ENCODE measurements at places on chromosomes 7 and 10. TPM values are rescaled to one million over a fixed set of nuclear protein-coding genes. Genes with fewer than 3 reads are reported as not detected.

KIFBP gene
- total RNA-seq = 44.7 TPM

NUPR2 gene
- not detected for total RNA-seq

HKDC1 gene
- 3.4 TPM for total RNA-seq

ZNF853 gene
- 0.94 TPM for total RNA-seq

PTF1A gene
- not detected for total RNA-seq

ABCB1 gene
- 5.6 TPM for total RNA-seq

AGR2 gene
- not detected for total RNA-seq

STOX1 gene
- total RNA-seq = 0.30 TPM

CTNNA3 gene
- total RNA-seq = 0.02 TPM

ANKRD7 gene
- 2.2 TPM for total RNA-seq

DYDC2 gene
- not detected for total RNA-seq

PGAM2 gene
- 1.2 TPM for total RNA-seq

GRCh38 chr10:89853781-89854191 lies 152.4 kb downstream of the KIF20B start:
- no peak for DNase-seq

DNA sequence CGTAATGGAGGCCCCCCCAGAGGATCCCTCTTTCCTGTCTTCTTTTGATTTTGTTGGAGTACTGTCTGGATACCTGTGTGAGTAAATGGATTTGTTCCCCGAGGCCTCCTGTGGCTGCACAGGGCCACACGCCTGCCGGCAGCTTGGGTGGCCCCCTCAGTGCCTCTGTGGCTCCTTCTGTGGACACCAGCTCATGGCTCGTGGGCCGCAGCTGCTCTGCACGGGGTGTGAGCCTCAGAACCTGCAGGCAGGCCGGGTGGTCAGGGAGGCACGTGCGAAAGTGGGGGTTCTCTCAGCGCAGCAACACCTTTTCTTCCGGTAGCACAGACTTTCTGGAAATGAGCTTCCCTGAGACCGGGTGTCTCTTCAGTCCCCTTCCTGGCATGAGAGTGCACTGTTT lies 70.3 kb downstream of the WDR37 start:
- DNase-seq = no peak

DNA sequence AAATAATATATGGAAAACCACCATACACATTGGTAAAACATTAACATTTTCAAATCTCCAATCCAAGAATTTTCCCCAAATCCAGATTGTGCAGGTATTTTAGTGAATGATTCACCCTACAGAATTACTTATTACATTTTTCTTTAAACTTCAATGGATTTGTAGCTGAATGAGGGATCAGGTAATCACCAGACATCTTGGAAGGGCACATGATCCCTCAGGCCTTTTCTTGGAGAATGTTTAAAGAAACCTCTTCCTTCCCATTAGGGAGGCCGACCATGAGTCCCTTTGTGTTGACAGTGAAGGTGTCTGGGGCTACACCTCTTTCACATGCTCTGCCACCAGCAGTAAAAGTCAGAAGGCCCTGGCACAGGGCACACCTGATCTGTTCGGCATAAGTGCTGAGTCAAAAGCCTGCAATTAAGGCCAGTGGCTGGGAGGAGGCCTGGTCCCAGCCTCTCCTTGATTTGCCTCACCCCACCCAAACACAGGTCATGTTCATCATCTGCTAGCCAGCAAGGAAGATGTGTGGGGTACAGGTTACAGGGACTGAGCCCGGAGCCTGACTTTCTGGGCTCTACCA lies 207.7 kb downstream of the SNX10 start:
- no peak for DNase-seq

DNA sequence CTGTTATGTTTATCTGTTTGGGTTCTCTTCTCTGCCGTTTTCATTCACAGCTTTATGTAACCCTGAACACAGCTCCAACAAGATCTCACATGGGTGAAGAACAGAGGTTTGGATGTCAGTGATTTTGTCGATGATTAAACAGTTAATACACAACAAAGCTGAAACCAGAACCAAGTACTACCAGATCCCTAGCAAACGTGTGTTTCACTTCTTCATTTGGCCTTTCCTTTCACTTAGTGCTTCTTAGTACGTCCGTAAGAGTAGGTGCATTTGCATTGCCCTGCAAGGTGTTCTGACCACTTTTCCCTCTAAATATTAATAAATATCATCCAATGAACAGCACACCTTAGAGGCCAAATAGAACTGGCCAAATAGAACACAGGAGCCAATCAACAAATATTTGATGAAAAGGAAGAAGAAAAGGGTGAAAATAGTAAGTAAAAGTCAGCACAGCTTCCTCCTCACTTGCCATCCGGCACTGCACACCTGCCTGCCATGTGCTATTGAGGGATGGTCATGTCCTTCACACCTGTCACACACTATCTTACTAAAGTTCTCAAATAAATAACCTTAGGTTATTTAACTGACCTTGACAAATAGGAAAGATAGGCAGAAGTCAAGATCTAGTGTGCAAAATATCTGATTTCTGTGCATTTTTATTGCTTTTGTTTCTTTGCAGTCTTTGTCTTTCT lies 252.6 kb upstream of the ANKRD30A start:
- DNase-seq = no peak

GRCh38 chr7:69349291-69349690 lies 249.0 kb upstream of the AUTS2 start:
- DNase-seq = no peak

- DNase-seq = no peak
Observed at GRCh38 chr7:27586825-27587224, 75.9 kb downstream of the HIBADH start.

DNA sequence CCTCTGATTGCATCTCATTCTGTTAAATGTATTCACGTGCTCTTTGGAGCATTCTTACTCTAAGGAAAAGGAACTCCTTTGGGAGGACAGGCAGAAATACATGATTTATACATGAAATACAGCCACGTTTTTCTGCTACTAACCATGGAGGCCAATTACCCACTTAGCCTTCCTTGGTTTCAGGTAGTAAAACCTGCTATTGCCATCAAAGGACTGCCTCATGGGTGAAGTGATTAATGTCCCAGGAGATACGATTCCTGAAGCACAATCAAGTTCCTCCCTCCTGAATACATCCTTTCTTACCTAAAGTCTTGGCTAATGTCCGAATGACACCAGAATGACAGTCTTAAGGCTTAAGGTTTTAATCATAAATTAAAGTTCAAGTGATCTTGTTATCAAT lies 58.5 kb upstream of the PIK3CG start:
- no peak for DNase-seq

- no peak for DNase-seq
Observed at GRCh38 chr10:79229071-79229541, 118.2 kb upstream of the PPIF start.

GRCh38 chr10:57948796-57949195 lies 318.9 kb downstream of the IPMK start:
- DNase-seq = peak; percentile 54

GRCh38 chr7:1505731-1506550 lies 1.8 kb upstream of the INTS1 start:
- DNase-seq = no peak

GRCh38 chr10:113610631-113611601 lies 52.9 kb downstream of the NRAP start:
- DNase-seq = peak; percentile 32

DNA sequence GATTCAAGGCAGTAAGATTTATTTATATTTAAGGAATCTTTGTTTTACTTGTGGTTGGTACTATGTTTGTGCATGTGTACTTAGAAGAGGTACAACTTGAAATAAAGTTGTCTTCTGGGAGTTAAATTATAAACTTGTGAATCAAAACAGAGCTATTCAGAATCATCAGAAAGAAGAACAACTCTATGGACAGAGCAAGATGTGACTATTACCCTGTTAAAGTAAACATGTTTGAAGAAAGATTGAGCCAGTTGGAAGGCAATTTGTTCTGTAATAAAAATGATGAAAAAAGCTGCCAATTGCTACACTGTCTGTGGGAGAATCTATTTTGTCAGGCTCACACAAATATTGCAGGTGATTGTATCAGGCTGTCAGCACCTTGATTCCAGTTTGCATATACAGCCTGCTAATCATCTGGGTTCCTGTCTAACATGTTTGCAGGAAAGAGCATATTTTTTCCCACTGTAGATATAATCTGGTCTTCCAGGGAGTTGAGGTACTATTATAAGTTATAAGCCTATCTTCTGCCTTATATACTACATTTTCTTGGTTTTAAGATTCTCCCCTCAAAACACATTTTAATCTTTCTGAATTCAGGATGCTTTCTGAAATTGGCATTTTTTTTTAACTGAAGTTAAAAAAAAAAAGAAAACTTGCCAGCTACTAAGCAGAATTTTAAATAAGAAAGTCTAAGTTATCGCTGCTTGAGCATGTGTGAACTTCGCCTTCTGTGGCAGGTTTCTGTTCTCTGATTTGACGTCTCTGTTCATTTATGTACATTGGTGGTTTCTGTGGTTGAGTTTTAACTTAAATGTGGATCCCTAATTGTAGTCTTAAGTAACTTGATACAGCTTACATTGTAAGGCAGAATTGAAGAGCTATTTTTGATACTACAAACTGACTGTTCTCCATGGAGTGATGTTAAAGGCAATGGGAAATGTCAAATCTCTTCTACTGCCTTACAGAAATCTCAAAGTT lies 46.0 kb downstream of the ZNRF2 start:
- DNase-seq = no peak

GRCh38 chr10:106897719-106898118 lies 266.8 kb downstream of the SORCS1 start:
- DNase-seq = no peak

DNA sequence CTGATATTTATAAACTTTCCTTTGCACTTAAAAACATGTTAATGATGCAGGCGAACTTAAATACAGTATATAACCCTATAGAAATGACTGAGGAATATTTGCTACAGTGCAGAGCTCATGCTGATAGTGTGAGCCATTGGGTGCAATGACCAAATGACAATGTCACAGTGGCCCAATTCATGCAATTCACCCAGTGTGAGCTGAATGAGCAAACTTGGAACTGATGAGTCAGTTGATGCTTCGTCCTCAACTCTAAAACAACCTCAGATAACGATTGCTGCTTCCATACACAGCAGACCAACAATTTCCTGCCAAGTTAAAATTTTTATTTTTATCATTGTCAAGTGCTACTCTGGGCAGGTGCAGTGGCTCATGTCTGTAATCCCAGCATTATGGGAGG lies 12.1 kb upstream of the ZC3HAV1L start:
- no peak for DNase-seq

DNA sequence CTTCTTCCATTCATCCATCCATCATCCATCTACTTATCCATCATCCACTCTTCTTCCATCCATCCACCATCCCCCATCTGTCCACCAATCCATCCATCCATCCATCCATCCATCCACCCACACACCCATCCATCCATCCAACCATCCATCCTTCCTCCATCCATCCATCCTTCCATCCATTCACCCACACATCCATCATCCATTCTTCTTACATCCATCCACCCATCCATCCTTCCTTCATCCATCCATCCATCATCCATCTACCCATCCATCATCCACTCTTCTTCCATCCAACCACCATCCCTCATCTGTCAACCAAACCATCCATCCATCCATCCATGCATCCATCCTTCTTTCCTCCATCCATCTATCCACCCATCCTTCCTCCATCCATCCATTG lies 429.3 kb downstream of the DNAJB6 start:
- no peak for DNase-seq

GRCh38 chr10:24824124-24824523 lies 100.4 kb upstream of the ARHGAP21 start:
- no peak for DNase-seq

GRCh38 chr10:103845972-103846371 lies 9.4 kb downstream of the SH3PXD2A start:
- DNase-seq = no peak

- peak; percentile 72 for DNase-seq
Observed at GRCh38 chr10:5951167-5951711, 26.1 kb downstream of the IL15RA start.

- DNase-seq = no peak
Observed at GRCh38 chr7:150739033-150739432, 1.8 kb downstream of the GIMAP5 start.

DNA sequence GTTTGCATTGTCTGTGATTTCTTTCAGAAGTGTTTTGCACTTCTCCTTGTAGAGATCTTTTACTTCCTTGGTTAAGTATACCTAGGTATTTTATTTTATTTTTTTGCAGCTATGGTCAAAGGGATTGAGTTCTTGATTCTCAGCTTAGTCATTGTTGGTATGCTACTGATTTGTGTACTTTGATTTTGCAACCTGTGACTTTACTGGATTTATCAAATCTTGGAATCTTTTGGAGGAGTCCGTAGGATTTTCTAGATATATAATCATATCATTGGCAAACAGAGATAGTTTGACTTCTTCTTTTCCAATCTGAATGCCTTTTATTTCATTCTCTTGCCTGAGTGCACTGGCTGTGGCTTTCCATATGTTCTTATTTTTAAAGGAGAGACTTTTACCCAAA lies 41.9 kb downstream of the CCSER2 start:
- DNase-seq = no peak

GRCh38 chr7:45710271-45711160 lies 136.3 kb downstream of the ADCY1 start:
- DNase-seq = no peak

- no peak for DNase-seq
Observed at GRCh38 chr10:14727924-14728323, 46.8 kb downstream of the FAM107B start.

- DNase-seq = peak; percentile 96
Observed at GRCh38 chr7:54985426-54986330, 33.1 kb upstream of the EGFR start.

DNA sequence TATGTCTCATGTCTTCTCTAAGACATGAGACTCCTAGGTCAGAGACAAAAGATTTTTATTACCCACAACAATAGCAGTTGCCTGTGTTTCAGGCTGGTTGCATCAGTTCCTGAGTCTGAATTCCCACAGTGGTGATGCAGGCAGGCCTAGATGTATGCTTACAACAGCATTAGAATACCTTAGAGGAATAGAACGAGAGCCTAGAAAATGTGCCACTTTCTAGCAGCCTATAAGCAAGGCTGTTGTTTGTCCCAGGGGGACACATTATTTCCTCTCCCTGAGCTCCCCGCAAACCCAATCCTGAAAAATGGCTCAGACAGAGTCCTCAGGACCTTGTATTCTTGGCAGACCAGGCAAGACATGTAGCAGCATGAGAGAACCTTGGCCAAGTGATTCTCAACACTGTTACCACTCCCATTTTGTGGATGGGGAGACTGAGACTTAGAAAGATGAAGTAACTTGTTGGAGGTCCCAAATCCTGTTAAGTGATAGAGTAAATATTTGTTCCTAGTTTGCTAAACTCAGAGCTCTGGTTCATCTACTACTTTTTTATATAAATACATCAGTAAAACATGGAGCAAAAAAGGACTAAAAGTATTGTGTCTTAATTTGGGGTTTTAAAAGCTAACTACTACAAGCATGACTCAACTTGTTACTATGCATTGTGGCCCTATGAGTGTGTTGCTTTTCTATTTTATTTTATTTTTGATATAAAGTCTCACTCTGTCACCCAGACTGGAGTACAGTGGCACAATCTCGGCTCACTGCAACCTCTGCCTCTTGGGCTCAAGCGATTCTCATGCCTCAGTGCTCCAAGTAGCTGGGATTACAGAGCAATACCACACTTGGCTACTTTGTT lies 14.2 kb downstream of the VTI1A start:
- DNase-seq = peak; percentile 60

DNA sequence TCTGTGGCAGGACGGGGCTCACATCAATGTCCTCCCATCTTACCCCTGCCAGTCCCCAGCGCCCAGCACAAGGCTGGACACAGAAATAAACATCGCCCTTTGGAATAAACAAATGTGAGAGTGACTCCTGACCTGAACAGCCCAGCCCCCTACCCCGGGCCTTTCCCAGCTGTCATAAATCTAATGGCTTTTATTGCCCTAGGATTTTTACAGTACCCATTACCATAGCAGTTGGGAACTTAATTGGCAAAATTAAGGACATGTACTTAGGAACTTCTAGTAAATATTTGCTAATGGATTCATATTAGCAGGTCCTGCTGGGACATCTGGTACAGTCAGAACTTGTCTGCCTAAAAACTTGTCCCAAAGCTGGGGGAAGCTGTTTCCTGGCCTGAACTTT lies 76.6 kb downstream of the GLRX3 start:
- no peak for DNase-seq
